Mammary epithelial cell (primary cell): ENCODE measurements at places on chromosomes 1 and 21.

- no peak for DNase-seq
These were observed 17.8 kb upstream of the SSX2IP start for GRCh38 chr1:84708031-84708430.

DNA sequence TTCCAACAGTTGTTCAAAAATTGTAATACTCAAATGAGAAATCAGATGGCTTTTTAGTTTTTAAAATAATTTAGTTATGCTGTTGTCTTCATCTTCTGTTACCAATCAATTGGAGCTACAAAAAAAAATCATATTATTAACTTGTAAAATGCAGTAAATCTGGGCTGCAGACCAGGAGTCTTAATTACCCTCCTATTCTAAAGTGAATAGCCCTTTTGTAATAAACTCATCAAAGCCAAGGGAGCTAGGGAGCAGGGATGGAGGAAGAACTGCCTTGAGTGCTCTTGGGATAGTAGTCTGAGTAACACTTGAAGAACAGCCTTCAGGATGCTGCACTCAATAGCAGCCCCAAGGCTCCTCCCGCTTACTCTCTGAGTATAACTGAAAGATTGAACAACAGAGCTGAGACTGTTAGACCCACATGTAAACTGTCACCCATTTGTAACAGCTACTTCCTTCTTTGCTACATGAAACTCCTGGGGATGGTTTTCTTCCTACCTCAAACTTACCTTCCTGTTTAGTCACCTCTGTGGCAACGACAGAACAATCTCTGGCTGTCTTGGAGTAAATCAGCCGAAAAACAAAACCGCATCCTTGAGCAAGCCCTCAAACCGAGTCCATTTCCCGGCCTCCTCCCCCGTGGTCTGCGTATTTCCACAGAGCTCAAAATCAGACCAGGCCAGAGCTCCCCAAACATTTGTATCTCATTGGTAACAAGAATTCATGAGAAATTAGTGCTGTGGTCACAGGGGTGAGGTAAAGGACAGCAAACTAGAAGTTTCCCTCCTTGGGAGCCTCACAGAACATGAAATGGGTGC, 55.9 kb downstream of the CD58 start:
- peak; percentile 86 for DNase-seq

DNA sequence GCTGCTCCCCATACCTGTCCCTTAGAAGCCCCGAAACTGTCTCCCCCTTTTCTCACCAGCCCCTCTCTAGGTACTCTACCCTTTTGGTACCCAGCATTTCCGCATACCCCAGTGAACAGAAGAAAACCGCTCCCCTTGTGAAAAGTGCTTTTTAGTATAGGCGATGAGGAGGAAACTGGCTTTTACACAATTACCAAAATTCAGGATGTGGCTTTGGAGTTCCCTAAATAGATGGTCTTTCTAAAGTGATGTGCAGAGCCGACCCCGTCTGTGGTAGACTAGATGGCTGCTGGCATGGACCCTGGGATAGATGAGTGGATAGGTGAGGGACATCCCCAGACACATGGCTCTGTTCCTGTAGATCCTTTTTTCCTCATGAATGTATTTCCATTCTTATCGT, 2.6 kb upstream of the PER3 start:
- DNase-seq: no peak

GRCh38 chr1:100036718-100037655, 67.2 kb downstream of the SLC35A3 start:
- DNase-seq: peak; percentile 63
